Stimulated activated CD4-positive, alpha-beta T cell treated with anti-CD3 and anti-CD28 coated beads, Interleukin-4, amount 100 ng/mL, for 24 hours (primary cell): ENCODE measurements at places on chromosomes 7 and 10.

- DNase-seq = no peak
Measured at GRCh38 chr7:70573696-70574095, 558.2 kb upstream of the GALNT17 start.

- no peak for DNase-seq
Measured at GRCh38 chr10:12513775-12514673, 164.7 kb downstream of the CAMK1D start.

GRCh38 chr10:103916876-103917275 lies 1.1 kb downstream of the STN1 start:
- no peak for DNase-seq

GRCh38 chr7:127761196-127761595 lies 109.2 kb downstream of the SND1 start:
- DNase-seq = no peak

DNA sequence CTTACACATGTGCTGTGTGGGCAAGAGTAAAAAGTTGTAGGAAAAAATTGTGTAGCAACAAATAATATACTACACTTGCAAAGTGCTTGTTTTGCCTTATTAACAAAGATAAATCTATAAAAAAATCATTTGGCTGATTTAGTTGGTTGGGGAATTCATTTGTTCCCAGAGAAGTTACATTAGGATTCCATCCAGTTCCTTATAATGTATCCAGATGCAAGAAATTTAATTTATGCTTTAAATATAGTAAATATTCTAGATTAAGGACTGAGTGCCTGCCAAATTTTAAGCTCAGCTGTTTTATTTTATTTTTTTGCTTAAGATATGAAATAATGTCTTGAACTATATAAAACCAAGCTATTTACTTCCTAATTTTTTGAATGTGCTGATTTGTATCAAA lies 1169.9 kb downstream of the NXPH1 start:
- no peak for DNase-seq

DNA sequence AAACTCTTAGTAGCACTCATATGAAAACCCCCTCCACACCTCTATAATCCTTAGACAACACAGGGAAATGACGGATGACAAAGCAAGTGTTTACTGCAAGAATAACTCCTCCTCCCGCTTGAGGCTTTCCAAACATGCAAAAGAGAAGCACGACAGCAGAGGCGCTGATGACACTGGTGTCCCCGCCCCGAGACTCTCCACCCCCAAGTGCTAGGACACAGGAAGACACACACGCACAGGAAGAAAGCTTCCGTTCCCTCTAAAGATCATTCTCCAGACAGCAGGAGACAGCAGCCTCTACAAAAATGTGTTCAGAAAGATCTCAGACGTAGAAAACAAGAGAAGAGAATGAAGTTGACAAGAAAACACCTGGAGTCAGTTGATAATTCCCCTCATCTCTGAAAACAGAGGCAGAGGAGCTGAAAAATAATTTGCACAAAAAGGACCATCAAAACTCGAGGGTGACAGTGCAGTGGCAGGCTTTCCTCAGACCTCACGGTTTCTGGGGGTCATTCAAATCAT lies 90.2 kb downstream of the DLG5 start:
- peak; percentile 68 for DNase-seq

DNA sequence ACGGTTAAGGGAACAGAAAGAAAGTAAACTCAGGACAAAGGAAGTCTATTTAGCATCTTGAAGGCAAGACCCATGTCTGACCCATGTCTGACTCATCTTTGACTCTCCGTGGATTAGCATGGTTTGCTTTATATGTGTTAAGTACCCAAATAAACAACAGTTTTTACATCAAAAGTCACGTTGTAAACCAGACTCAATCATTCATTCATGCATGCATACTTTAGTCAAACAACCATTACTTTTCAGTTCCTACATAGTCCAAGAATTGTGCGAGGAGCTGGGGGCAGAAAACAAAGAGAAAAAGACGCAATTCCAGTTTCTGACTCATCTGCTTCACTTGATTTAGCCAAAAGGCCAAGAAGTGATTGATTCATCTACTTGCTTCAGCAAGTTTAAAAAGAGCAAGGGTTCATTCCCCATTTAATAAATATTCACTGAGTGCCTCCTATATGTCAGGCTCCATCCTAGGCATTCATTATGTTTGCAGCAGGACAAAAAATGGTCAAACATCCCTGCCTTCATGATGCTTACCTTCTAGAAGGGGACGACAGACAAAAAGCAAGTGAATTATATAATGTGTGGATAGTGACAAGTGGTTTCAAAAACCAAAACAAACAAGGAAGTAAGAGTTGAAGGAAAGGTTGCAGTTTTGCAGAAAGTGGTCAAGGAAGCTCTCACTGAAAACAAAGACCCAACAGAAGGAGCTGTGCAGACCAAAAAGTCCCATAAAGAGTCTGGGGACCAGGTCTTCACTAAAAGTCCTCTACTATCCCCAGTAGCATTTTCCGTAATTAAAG lies 116.2 kb downstream of the FAM107B start:
- DNase-seq = no peak

- DNase-seq = no peak
Measured at GRCh38 chr10:625751-626711, 63.4 kb downstream of the DIP2C start.

GRCh38 chr10:102819054-102819453 lies 18.2 kb downstream of the CYP17A1 start:
- DNase-seq = no peak

DNA sequence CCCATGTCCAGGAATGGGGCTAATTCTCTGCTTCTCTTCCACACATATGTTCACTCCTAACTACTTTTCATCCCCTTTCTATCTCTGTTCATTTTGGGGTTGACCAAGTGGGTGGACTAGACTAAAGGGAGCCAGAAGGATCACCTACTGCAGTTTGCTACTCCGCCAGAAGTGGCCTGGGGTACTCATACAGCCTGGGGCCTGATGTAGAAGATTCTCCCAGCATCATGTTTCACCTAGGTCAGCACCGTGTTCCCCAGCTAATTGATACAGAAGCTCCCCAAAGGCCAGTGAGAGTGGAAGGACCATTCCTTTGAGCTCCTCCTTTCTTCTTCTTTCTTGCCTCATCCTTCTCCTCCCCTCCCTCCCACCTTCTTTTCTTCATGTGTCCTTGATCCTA lies 19.6 kb upstream of the IFRD1 start:
- DNase-seq = no peak

DNA sequence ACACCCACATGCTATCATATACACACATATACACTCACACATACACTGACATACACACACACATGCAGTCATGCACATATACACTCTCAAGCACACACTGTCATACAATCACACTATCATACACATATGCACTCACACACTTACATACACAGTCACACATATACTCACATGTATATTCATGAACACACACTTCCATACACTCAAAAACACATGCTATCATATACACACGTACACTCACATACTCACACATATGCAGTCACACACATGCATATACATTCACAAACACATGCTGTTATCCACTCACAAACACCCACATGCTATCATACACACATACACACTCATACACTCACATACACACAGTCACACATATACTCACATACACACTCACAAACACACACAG lies 71.0 kb upstream of the PLXNA4 start:
- DNase-seq = no peak

GRCh38 chr7:12623885-12624498 lies 53.5 kb downstream of the SCIN start:
- no peak for DNase-seq

- DNase-seq = no peak
Measured at GRCh38 chr7:69994886-69995542, 396.7 kb downstream of the AUTS2 start.

GRCh38 chr7:47691988-47692387 lies 110.1 kb upstream of the TNS3 start:
- DNase-seq = no peak

- DNase-seq = no peak
Measured at GRCh38 chr10:94206176-94206575, 156.6 kb downstream of the NOC3L start.

DNA sequence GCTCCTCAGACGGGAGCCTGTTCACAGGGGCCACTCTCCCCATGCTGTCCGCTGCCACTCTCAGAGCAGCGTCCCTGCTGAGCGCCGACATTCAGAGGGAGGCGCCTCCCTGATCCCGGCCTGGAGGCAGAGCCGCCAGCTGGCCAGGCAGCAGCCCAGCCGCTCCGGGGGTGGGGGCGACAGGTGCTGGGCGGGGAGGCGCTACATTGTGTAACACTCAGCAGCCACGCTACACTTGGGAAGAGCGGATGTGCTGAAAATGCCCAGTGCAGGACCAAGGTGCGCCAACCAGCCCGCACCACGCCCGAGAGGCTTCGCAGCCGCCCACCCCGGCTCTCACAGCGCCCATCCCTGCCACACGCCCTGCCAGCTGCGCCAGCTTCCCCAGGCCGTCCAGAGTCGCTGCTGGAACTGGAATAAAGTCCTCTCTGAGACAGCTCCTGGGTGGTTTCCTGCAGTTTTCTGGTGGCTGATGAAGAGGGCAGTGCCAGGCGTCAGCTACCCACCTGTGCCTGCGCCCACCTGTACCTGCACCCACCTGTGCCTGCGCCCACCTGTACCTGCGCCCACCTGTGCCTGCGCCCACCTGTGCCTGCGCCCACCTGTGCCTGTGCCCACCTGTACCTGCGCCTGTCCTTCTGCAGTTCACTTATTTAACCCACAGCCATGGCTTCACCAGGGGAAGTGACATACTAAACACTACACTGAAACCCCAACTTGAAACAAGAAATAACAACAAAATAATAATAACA lies 25.7 kb downstream of the STK32C start:
- no peak for DNase-seq

DNA sequence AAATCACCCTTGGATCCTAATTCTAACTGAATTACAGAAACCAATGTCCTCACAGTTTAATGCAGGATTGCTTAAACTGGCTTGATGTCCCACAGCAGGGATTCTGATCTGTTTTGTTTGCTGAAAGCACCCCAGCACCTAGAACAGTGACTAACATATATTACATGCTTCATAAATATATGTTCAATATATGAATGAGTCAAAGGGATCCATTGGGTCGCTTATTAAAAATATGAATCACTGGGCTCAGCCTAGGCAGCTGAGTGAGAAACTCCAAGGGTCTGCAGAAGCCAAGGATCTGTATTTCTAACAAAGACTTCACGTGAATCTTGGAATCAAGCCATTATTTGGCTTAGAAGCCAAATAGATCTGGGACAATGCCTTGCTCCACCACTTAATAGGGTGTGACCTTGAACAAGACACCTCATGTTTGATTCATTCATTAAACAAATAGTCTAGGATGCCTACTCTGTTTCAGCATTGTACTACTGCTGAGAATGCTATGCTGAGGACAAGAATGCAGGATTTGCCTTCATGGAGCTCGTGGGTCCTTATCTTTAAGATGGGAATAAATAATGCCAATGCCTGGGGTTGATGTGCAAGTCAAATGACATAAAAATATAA lies 103.4 kb upstream of the DLX6 start:
- DNase-seq = no peak

- DNase-seq = no peak
Measured at GRCh38 chr10:13117841-13118783, 18.1 kb downstream of the OPTN start.

- DNase-seq = peak; percentile 11
Measured at GRCh38 chr7:71752171-71752935, 620.4 kb downstream of the GALNT17 start.

DNA sequence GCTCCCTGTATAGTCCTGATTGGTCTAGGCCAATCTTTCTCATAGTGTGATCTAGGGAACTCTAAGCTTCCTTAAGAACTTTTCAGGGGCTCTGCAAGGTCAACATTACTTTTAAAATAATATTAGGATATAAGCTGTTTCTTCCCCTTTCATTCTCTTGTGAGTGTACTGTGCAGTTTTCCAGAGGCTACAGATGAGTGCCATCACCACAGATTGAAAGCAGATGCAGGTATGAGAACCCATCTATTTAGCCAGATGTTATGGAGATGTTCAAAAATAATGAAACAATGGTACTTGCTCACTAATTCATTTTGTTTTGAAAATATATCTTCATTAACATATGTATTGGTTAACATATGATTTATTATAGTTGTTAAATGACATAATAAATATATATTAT lies 169.2 kb upstream of the SEMA3A start:
- DNase-seq = no peak

- no peak for DNase-seq
Measured at GRCh38 chr7:102829075-102829474, 80.3 kb downstream of the FAM185A start.

DNA sequence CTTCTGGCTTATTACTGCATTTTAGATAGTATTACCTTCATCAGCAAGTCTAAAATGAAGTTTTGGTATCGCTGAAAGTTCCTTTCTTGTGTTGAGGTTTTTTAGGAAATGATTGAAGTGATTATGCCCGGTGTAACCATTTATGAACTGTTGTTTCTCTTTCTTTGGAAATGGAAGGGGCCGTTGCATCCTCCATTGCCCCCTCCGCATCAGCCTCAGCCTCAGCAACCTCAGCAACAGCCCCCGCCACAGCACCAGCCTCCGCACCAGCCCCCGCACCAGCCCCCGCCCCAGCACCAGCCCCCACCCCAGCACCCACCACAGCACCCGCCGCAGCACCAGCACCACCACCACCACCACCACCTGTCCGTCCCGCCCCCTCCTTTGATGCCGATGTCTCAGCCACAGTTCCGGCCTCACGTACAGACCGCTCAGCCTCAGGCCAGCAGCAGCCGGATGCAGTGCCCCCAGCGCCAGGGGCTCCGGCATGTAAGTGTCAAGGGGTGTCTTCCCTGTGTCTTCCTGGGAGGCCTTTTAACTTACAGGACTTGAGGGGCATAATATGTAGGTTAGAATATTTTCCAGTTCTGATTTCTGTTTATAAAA lies 72.6 kb downstream of the SHH start:
- DNase-seq = no peak

DNA sequence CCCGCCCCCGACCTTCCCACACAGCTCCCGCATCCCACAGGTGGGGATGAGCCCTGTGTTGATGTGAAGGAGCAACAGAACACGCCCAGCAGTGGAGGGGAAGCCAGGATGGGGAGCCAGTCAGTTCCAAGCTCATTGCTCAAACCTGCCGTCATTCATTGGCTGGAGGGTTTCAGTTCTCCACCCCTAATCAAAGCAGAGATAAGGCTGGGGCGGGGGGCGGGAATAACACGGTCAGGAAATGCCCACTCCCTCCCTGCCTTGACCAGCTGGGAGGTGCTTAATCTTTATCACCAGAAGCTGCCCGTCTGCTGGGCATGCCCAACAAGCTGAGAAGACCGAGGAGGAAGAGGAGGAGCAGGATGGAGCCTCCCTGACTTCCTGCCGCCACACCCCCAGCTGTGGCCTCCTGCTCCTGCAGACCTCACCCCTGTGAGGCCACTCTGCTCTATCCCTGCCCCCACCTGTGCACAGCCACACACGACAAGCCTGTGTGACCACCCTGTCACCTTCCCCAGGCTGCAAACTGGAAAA lies 265.1 kb downstream of the ZEB1 start:
- no peak for DNase-seq
